Activated CD4-positive, alpha-beta memory T cell treated with anti-CD3 and anti-CD28 coated beads for 36 hours (primary cell): ENCODE measurements at places on chromosomes 3 and 15.

- DNase-seq: no peak
Measured at GRCh38 chr3:179829401-179829800, 176.6 kb downstream of the USP13 start.

DNA sequence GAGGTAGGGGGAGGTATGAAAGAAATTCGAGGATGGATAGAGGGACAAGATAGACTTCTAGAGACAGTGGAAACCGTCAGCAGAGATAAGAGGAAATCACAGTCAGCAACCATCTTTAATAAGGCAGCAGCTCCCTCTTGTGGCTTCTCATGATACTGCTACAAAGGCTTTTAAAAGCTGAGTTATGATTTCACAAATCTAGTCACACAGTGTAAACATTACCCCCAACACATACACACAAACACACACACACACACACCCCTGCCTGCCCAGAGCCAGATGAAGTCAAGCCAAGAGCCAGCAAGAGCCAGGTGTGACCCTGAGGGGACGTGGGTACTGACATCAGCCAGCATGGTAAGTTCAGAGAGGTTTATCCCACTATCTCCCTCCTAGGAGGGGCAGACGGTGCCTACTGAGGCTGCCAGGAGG lies 18.9 kb upstream of the TGM5 start:
- peak; percentile 62 for DNase-seq

- DNase-seq: no peak
Measured at GRCh38 chr15:26438718-26439117, 334.1 kb downstream of the GABRB3 start.

DNA sequence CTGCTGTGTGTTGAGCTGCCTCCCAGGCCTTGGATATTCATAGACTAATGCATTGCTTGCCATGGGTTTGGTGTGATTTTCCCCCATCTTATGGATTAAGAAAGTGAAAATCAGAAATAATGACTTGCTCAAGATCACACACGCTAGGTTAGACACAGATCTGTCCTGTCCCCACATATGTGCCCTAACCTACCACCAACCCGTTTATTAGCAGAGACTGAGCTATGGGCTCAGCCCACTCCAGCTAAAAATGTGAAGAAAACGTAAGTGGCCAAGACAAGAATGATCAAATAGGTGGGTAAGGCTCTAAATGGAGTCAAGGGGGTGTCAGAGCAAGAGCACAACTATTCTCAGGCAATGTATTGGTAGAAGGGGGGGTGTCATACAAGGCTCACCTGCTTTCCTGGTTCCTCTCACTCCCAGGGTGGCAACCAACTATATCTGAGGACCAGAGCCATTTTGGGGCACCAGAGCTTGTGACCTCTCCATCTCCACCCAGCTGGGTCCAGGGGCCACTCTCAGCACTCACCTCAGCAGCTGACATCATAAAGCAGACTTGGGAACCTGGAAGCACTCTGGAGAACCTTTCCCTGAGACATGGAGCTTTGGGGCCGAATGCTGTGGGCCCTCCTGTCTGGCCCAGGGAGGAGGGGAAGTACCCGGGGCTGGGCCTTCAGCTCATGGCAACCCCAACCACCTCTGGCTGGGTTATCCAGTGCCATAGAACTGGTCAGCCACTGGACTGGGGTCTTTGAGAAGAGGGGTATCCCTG lies 1.4 kb downstream of the HEMK1 start:
- no peak for DNase-seq

DNA sequence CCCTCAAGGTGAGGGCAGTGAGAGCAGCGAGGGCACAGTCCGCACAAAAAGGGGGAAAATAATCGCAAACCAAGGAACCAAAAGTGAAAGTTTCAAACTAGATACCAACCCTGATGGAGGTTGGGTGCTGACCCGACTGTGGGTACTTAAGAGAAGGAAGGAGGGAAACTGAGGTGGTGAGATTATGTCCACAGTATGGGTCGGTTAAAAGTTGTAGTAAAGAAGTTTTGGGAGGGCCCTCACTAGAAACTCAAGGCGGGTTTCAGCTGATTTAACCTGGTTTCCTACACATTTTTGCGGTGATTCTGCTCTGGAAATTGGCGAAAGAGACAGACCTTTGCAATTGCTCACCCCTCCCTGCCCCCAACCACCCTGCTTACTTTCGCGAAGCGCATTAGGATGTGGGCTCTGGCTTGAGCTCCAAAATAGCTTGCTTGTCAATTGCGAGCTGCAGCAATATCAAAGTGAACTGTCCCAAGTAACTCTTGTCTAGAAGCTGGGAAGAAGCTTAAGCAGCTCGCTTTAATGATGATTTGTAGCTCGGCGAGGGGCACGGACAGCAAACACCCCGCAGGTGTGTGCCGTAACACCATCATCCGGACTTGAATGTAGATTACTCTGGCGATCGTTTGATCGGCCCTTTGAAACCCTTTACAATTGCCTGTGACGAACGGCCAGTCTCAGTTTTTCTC lies 15.8 kb downstream of the SOX2 start:
- no peak for DNase-seq

DNA sequence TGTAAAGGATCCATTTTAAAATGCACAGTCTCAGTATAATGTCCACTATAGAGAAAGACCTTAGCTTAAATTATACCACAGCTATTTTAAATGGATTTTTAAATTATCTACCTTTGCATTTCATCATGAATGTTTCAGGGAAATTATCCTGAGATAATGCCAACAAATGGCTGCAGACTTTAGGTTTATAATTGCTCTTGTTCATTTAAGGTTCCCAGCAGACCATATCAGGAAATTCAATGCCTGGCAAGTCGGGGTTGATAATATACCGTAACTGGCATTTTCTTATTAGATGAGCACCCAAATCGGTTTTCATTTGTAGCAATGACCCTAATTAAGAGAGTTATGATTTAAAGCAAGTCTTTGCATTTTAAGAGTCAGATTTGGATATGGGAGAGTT lies 227.1 kb upstream of the ARRDC4 start:
- no peak for DNase-seq
